WTC11 (cell line): ENCODE measurements at places on chromosomes 3 and 15. TPM values are rescaled to one million over a fixed set of nuclear protein-coding genes. Genes with fewer than 3 reads are reported as not detected.

- DNase-seq = no peak
Observed at GRCh38 chr15:58403581-58403980, 28.2 kb upstream of the LIPC start.

GRCh38 chr15:27057904-27058645 lies 87.1 kb downstream of the GABRG3 start:
- DNase-seq = no peak

DNA sequence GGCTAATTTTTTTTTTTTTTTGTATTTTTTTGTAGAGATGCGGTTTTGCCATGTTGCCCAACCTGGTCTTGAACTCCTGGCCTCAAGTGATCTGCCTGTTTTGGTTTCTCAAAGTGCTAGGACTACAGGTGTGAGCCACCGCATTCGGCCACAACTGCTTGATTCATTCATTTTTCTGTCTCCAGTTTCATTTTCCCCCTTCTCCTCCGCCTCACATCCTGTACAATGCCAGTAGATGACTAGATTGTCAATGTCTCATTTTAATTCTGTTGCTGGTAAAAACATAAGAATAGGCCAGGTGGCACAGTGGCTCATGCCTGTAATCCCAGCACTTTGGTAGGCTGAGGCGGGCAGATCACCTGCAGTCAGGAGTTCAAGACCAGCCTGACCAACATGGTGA lies 12.0 kb upstream of the ZNF592 start:
- DNase-seq = no peak

GRCh38 chr15:53559364-53560277 lies 199.8 kb downstream of the WDR72 start:
- DNase-seq = no peak

- peak; percentile 69 for DNase-seq
Observed at GRCh38 chr3:51968170-51968775, 1.0 kb upstream of the PCBP4 start.

DNA sequence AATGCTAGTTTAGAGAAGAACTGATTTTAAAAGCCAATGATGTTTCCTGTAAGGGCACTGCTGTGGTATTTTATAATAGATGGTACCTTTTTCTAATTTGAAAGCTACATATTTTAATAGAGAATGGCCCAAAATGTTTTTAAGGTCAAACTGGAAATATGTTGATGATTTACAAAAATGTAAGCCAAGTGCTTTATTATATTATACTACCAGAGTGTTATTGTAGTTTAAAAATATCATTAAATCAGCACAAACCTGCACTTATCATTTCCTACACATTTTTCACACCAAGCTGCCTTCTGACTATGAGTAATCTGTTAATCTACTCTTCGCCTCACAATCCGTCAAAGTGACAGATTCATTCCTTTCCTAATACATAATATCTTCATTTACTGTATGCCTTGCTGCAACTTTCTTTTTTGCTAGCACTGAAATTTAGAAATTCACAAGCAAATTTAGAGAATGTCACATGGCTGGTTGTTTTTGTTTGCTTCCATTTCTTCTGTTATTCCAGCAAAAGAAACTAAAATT lies 126.4 kb upstream of the FAM3D start:
- DNase-seq = no peak

DNA sequence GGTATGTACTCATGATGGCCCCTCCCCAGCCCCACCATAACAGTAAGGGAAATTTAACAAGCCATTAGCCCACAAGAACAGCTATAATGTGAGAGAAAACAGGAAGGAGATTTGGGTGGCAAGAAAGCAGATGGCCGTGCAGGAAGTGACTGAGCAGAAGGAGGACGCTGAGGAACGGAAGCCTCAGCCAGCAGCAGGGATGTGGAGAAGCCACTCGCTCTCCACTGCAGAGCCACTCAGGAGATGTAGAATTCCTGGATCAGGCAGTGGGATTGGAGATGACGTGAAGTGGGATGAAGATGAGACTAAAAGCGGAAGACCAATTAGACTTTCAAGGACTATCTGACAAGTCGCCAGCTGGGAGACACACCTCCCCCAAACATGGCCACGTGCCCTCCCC lies 31.2 kb downstream of the PRR23E start:
- no peak for DNase-seq

- no peak for DNase-seq
Observed at GRCh38 chr3:21894459-21895340, 143.7 kb upstream of the ZNF385D start.

GRCh38 chr15:82044373-82045178 lies 1.2 kb downstream of the MEX3B start:
- DNase-seq = peak; percentile 71

- peak; percentile 13 for DNase-seq
Observed at GRCh38 chr3:129277829-129278271, 820 bp upstream of the HMCES start.

DNA sequence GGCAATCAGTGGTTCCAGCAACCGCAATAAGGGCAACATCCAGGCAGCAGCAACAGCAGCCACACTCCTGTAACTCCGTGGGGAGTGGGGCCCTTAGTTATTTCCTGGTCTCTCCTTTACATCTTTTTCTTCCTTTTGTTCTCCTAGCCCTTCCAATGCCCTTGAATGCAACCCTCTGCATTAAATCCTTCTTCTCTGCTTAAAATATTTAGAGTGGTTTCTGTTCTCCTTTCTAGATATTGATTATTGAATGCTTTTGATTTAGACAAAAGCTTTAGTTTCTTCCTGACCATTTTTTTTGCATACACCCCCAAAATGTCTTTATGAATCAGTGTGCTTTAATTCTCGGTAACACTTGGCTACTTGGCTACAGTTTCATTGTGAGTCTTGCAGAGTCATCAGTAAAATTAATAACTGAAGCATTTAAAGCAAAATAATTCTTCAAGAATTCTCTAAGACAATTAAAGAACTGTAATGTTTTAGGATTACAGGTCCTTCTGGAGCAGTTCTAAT lies 586.1 kb downstream of the MECOM start:
- no peak for DNase-seq

DNA sequence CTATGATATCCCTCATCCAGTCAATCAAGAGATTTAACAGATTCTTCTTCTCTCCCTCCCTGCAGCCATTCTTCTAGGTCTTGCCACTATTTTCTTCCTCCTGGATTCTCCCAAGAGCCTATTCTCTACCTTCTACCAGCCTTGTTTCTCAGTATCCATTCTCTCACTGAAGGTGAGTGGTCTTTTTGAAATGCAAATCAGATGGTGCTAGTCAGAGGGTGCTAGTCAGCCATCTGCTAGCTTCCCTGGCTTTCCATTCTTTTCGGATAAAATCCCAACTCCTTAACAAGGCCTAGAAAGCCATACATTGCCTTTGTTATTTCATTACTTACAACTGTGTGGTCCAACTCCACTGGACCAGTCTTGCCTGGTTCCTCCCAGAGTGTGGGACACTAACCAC lies 734.3 kb upstream of the CFAP20DC start:
- no peak for DNase-seq

DNA sequence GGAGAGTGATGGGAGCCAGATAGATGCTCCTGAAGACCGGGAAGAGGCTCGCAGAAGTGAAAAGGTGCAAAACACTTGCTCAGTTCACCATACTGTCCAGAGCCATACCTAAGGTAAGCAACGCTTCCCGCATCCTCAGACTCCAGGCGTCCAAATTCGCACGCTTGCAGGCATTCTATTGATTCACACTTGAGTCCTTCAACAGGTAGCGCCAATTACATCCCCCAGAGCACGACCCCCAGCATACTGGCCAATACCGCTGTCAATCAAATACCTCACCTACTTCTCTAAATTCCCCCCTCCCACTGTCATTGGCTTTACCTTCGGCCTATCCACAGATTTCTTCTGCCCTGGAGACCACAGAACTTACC lies 361 bp upstream of the STXBP5L start:
- no peak for DNase-seq

- no peak for DNase-seq
Observed at GRCh38 chr3:79994397-79994796, 226.6 kb upstream of the ROBO1 start.

DNA sequence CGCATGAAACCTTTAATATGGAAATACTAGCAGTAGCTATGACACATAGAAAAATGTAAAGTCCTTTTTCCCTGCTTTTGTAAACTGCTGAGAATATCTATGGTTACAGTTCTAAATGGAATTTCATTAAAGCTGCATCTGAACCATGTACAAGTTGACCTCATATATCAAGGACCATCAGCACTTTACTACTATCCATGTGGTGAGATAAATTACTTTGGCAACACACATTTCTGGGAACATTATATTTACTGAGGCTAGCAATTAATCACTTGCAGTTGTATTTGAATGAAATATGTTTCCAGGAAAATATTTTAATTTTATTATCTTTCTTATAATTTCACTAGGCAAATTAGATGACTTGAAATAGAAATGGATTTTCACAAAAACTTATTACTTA lies 545.5 kb downstream of the NAALADL2 start:
- DNase-seq = no peak

DNA sequence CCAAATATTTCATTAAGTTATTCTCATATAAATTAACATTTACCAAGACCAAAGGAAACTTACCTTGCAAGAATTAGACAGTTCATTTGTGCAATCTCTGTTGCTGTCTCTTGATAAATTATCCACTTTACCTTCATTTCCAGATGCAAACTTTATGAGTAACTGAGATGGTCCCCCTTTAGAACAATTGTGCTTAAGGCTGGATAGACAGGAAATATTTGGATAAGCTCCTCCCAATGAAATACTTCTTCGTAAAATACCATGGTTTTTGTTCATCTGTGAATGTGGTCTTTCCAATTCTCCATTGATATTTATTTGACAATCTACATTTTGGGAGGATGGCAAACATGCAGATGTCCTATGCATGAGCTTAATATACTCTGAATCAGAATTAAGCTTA lies 78.2 kb downstream of the NEDD4 start:
- DNase-seq = no peak

GRCh38 chr15:45522328-45523165 lies at the start of gene SLC30A4:
Gene SLC30A4 (minus strand): TSS chr15:45522755. CDS start chr15:45522354, 401 bp downstream.
- peak; percentile 50 for DNase-seq

Gene ARHGEF3
- total RNA-seq = 4.6 to 7.9 TPM (median 7.5 TPM) in 3 replicates

Gene SLC6A6
- total RNA-seq = 144 to 211 TPM (median 147 TPM) in 3 replicates
